ENCODE measurements at places on chromosomes 12 and 14. TPM values are rescaled to one million over a fixed set of nuclear protein-coding genes. Genes with fewer than 3 reads are reported as not detected.

The SDR9C7 gene
- total RNA-seq: not detected

The TAS2R9 gene
- not detected for total RNA-seq

The KRT71 gene
- not detected for total RNA-seq

The RBM23 gene
- 38.1 TPM for total RNA-seq

The EIF2S3B gene
- 1.4 TPM for total RNA-seq

The PZP gene
- not detected for total RNA-seq

The EIF2B1 gene
- 158 TPM for total RNA-seq

The TAS2R20 gene
- total RNA-seq: 0.05 TPM

The PRH2 gene
- total RNA-seq: 0.63 TPM

The KCNMB4 gene
- total RNA-seq: 1.6 TPM

The SIX1 gene
- 3.9 TPM for total RNA-seq

The B4GALNT1 gene
- 34.1 TPM for total RNA-seq

The ARMH4 gene
- total RNA-seq: 1.5 TPM

The PRR4 gene
- total RNA-seq: 1.8 TPM

The TAS2R8 gene
- total RNA-seq: not detected

The RFX4 gene
- total RNA-seq: not detected

Data from HT1080 (cell line).